ENCODE measurements at places on chromosomes 7 and 10.

DNA sequence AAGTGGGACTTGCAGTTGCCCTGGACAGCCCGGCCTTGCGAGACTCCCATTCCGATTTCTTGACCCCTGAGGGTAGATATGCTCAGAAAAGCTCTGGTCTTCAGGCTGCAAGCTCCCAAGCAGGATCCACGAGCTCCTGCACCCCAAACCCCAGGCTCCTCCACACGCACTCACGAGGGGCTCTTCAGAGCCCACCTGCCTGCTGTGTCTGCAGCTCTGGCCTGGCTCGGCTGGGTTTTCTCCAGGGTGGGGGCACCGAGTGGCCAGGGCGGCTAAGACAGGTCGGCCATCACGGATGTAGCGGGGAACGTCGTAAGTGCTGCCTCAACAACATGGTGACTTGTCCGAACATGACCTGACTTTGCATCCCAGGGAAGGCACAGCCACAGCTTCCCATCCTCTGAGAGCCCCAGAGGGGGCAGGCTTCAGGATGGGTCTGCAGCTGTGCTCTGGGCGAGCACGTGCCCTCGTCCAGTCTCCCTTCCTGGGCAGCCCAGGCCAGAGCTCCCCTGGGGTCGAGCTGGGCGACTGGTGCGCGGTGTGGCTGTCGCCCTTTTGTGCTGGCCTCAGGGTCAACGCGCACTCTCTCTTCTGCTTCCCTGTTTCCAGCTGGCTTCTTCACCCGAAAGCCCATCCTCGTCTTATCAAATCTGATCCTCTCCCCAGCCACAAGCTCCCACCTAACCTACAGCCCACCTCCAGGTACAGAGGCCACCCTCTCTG lies 415.3 kb downstream of the DNAJB6 start:
- no peak for DNase-seq

DNA sequence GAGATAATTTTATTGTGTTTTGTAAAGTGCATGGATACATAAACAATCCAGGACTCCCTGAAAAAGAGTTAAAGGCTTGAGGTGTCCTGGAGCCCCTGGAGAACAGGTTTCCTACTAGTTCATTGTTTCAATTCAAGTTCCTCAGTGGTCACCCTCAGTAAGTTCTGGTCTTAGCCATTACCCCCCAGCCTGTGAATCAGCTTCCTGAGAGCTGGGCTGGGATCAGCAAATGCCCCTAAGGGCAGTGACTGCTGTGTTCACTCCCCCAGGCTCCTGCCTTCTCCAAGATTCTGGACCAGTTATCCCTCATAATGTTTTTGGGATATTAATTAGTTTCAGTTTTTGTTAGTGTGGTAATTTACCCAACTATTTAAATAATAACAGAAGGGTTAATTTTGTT lies 151.6 kb upstream of the PRSS58 start:
- DNase-seq, result no peak

- no peak for DNase-seq
These were observed 26.0 kb downstream of the NRG3 start for GRCh38 chr10:81900989-81901388.

DNA sequence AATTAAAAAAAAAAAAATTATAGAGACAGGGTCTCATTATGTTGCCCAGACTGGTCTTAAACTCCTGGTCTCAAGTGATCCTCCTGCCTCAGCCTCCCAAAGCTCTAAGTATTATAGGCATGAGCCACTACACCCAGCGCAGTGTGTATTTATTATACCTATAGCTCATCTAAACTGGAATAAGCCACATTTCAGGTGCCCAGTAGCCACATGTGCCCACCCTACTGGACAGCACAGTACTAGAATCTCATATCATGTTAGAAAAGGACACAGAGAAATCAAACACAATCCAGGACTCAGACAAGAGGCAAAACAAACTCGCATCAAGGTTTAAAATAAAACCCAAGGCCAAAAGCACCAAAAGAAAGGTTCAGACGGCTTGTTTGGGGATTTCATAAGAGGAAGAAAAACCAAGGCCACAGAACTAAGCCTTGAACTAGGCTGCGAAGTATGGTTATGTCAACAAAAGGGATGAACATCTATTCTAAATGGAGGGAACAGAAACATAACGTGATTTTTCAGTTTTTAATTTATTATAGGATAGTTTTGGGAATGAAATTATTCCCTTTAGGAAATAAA lies 32.3 kb downstream of the SLC16A9 start:
- DNase-seq, result no peak

GRCh38 chr10:8563478-8563877 lies 509.0 kb downstream of the GATA3 start:
- DNase-seq, result no peak

DNA sequence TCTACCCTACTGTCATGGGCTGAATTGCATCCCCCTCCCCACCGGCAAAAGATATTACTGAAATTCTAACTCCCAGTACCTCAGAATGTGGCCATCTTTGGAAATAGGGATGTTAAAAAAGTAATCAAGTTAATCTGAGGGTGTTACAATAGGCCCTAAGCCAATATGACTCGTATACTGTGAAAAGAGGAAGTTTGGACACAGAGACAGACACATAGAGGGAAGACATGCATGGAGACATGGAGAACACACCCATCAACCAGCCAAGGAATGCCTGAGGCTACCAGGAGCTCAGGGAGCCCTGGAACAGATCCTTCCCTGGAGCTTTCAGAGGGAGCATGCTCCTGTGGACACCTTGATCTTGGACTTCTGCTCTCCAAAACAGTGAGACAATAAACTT lies 138.2 kb upstream of the ADO start:
- DNase-seq, result no peak

All from nucleus accumbens (tissue), 56 donors.